ENCODE measurements at places on chromosomes 12 and 14.

DNA sequence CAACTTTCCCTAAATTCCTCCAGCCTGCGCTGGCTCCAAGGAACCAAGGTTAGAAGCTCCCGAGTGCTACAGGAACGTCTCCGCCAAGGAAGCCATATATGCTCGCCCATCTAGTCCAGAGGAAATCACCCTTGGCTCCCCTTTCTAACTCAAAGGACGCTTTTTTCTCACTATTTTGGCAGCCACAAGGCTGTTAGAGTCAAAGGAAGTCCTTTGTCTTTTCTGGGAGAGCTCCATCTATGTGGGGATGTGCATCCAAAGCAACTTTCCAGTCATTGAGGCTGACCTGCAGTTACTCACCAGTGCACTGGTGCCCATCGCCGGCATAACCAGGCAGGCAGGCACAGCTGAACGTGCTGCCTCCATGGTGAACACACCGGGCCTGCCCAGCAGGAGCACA is 37.6 kb downstream of the RTRAF start:
- DNase-seq = no peak

DNA sequence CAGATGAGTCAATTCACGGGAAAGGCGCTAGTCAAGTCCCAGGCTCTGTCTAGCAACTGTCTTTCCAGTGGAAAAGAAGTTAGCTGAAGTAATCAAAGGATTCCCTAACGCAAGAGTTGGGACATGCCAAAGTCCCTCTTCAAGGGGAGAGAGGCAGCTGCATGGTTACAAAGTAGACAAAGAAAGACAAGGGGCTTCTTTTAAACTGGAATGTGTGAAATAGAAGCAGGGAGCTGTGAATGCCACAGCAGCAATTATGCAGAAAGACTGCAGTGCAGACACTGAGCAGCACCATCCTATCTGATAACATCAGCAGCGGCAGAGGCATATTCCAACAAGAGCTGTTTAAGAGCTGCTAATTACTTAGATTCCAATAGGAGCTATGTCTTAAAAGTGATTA is 12.5 kb upstream of the CIPC start:
- no peak for DNase-seq

GRCh38 chr12:92648242-92649031 is 54.4 kb upstream of the PLEKHG7 start:
- DNase-seq = no peak

- no peak for DNase-seq
Measured at GRCh38 chr14:61388976-61389576, 67.7 kb downstream of the PRKCH start.

DNA sequence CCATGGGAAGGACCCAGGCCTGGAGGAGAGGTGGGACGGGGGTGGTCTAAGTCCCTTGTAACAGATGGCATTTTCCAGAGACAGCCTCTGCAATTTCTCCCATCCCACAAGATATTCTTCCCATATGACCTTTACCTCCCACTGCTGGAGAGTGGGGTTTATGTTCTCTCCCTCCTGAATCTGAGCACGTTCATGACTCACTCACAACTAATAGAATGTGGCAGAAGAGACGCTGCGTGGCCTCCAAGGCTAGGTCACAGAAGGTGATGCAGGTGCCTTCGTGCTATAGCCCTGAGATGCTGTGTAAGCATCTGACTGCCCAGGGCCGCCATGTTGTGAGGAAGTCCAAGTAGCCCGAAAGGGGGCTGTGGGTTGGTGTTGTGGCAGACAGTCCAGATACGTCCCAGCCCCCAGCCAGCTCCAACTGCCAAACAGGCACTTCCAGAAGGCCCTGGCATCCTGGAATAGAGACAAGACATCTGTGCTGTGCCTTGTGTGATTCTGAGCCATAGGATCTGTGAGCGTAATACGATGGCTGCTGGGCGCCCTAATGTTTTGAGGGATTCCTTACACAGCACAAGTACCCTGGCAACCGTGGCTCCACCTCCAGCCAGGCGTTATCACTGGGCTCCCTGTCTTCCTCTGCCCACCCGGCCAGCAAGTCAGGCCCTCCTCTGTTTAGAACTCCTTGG is 56.1 kb upstream of the NCOR2 start:
- no peak for DNase-seq

- DNase-seq = no peak
Measured at GRCh38 chr12:113727651-113728061, 238.5 kb downstream of the RBM19 start.

DNA sequence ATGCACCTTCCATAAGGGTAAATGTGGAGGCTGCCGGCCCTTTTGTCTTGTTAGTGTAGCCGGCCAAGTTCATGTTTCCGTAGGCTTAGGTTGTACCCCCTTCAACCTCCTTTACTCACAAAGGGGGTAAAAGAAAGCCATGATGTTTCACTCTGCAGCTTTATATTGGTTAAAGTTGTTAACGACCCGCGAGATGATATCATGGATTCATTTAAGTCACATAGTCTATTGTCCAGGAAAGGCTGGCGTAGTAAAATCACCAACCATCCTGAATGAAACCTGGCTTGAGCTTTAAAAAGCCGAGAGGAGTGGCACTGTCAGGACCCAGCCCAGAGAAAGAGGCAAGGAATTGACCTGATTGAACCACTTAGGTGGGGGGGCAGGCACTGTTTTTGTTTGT is 1.3 kb downstream of the UNG start:
- no peak for DNase-seq

GRCh38 chr14:100045642-100046344 is 19.4 kb upstream of the EVL start:
- no peak for DNase-seq

DNA sequence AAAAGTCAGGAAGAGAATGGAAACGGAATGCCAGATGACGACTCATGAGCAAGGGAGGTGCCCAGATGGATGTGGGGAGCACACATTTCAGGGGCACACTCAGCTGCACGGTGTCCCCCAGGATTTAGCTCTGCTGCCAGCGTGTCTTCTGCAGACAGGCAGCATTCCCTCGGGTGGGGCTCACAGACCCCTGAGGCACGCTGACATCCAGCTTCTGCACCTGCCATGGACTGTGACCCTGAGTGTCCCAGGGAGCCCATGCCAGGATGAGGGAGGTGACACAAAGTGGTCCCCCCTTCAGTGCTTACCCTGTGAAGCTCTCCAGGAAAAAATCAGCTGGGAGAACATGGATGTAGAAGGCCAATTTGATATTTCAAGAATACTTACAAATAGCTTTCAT is 84.2 kb downstream of the PIWIL1 start:
- DNase-seq = no peak

GRCh38 chr12:124422570-124423523 is 128.0 kb downstream of the RFLNA start:
- no peak for DNase-seq

- no peak for DNase-seq
Measured at GRCh38 chr12:53224061-53224896, 7.7 kb downstream of the RARG start.

GRCh38 chr12:25100194-25101091 is 94.5 kb downstream of the DNAI7 start:
- DNase-seq = no peak

GRCh38 chr12:48866052-48866711 is 512 bp upstream of the RND1 start:
- DNase-seq = no peak

DNA sequence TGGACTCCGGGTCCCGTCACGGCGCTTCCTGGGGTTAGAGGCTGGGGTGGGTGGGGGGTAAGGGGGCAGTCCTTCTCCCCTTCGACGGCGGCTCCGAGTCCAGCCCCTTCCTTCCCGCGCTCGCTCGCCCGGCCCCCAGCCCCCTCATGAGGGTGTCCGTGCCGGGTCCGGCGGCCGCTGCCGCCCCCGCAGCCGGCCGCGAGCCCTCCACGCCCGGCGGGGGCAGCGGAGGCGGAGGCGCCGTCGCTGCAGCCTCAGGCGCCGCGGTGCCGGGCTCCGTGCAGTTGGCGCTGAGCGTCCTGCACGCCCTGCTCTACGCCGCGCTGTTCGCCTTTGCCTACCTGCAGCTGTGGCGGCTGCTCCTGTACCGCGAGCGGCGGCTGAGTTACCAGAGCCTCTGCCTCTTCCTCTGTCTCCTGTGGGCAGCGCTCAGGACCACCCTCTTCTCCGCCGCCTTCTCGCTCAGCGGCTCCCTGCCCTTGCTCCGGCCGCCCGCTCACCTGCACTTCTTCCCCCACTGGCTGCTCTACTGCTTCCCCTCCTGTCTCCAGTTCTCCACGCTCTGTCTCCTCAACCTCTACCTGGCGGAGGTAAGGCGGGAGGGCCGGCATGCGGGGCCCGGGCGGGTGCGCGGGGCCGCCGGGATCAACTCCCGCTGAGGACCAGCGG is 500 bp downstream of the GPR137C start:
- DNase-seq = peak; percentile 13

- no peak for DNase-seq
Measured at GRCh38 chr12:24012528-24012927, 63.1 kb upstream of the SOX5 start.

DNA sequence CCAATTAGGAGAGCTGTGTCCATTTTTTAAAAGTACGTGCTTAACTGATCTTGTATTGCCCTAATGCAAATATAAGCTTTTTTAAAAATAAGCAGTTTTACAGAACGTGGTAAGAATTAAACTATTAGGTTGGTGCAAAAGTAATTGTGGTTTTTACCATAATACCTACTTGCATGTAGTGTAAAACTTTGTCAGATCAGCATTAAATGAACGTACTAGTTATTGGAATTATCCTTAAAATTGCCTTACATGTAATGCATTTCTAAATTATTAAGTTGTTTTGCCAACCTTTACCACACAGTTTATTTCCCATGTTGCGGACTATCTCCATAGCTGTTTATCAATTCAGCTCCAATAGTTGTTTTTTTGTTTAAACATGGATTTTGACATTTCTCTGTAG is 10.9 kb downstream of the CAND1 start:
- no peak for DNase-seq

- no peak for DNase-seq
Measured at GRCh38 chr14:77790566-77791224, 9.2 kb upstream of the ADCK1 start.

DNA sequence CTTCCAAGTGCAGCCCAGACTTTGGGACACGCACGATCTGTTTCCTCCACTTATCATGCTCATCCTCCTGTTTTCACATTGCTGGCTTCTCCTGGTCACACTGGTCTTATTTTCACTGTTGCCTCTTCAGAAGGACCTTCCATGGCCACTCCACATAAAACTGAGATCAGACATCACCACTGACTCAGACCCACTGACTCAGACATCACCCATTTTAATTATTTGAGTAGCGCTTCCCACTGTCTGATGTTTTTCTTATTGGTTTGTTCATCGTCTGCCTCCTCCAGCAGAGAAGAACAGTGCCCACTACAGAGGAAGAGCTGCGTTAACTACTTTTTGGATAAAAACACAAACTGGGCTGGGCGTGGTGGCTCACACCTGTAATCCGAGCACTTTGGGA is 270.5 kb upstream of the PWP1 start:
- DNase-seq = no peak

GRCh38 chr12:118193958-118194357 is 58.0 kb downstream of the PEBP1 start:
- DNase-seq = no peak

GRCh38 chr14:104317492-104317805 is 179.1 kb downstream of the KIF26A start:
- DNase-seq = no peak

- no peak for DNase-seq
Measured at GRCh38 chr14:61091657-61092273, 110.7 kb downstream of the SLC38A6 start.

DNA sequence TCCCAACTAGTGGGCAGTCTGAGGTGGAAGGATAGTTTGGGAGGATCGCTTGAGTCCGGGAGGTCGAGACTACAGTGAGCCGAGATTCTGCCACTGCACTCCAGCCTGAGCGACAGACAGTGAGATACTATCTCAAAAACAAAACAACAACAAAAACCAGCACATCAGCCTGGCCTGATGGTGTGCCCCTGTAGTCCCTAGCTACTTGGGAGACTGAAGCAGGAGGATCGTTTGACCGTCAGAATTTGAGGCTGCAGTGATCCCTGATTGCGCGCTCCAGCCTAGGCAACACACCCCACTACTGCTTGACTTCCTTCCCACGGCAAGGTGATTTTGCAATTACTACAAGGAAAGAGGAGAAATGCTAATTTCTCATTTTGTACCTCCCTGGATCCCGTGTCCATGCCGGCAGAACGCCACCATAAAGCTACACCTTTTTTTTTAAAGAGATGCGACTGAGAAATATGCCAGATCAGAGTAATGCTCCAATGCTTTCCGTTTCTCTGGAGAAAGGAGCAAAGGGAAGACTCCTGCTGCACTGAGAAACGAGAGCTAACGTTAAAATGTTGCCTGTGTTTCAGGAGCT is 672 bp upstream of the SCFD1 start:
- no peak for DNase-seq

GRCh38 chr14:37078131-37078530 is 94.3 kb downstream of the SLC25A21 start:
- no peak for DNase-seq

DNA sequence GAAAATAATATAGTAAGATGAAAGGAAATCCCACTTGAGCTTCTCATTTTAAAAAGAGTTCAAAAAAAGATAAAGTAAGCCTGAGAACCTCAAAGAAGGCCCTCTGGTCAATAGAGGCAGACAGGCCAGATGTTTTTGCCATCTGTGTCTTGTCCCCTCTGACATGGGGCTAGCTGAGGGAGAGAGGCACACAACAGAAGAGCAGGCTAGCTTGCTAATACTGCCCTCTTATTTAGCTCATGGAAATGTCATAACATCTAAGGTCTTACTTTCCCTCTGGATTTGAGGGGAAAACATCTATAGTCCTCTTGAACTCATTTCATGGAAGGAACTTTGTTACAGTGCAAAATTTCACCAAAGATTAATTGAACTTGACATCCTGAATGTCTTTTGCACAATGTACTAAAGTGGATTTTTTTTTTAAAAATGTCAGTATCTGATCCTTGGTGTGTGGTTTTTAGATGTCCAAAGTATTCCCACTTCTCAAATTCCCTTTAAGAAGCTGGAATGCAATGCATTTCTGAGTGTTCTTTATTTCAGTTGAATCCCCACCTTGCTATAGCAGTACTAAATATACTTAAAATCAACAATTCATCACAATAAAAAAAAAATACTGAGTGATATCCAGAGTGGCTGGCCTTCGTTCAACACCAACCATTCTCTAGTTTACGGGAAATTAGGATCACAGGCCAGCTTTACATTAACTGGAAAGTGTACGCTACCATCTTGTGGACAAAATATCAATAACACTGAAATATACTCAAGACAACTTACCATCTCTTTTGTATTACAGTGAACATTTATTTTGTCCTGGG is 176.7 kb downstream of the PAH start:
- DNase-seq = no peak

- DNase-seq = no peak
Measured at GRCh38 chr12:29148596-29148910, 525 bp upstream of the FAR2 start.

DNA sequence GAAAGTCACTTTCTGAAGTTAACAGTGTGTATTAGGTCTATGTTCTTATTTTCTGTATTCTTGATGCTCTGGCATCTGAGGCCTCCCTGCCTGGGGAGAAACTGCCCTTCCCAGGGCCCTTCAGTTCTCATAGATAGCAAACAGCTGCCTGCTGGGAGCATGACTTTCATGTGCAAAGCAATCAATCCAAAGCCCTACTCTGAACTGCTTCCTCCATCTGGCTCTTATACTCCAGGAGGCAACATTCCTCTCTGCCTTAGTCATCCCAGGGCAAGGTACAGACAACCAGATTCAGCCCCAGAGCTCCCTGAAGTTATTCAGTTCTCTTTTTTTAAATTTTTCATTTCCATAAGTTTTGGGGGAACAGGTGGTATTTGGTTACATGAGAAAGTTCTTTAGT is 41.7 kb upstream of the RIN3 start:
- no peak for DNase-seq
